ENCODE measurements at places on chromosomes 6 and 20.

- DNase-seq: no peak
Observed at GRCh38 chr20:15333170-15333569, 995.8 kb upstream of the FLRT3 start.

- no peak for DNase-seq
Observed at GRCh38 chr6:35170891-35171290, 29.8 kb upstream of the TCP11 start.

- DNase-seq: no peak
Observed at GRCh38 chr6:20402342-20403069, 827 bp downstream of the E2F3 start.

DNA sequence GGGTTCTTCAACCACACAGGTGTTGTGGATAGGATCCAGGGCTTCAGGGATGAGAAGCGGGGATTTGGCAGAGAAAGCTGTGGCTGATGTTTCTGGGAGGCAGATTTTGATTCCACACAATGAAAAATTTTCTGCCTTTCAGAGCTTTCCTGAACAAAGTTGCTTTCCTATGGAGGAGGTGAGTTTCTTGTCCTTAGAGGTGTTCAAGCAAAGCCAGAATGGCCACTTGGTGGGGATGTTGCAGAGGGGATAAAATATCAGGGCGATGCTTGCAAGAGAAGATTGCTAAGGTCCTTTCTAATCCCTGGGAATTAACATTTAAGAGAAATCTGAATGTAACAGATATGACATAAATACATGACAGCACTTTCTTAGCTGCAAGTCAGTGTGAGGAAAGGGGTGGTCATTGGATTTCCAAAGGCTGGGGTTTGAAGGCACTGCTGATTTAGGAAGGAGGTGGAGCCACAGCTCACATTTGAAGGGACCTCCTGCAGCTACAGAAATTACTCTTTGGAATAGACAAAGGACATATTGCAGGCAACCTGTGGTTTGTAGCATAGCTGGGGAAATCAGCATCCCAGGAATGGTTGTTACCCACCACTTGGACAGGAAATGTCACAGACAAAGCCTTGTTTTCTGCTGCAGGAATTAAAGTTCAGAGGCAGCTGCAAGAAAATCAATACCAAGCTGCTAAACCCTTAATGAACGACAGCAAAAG lies 271.1 kb upstream of the CHD6 start:
- no peak for DNase-seq

DNA sequence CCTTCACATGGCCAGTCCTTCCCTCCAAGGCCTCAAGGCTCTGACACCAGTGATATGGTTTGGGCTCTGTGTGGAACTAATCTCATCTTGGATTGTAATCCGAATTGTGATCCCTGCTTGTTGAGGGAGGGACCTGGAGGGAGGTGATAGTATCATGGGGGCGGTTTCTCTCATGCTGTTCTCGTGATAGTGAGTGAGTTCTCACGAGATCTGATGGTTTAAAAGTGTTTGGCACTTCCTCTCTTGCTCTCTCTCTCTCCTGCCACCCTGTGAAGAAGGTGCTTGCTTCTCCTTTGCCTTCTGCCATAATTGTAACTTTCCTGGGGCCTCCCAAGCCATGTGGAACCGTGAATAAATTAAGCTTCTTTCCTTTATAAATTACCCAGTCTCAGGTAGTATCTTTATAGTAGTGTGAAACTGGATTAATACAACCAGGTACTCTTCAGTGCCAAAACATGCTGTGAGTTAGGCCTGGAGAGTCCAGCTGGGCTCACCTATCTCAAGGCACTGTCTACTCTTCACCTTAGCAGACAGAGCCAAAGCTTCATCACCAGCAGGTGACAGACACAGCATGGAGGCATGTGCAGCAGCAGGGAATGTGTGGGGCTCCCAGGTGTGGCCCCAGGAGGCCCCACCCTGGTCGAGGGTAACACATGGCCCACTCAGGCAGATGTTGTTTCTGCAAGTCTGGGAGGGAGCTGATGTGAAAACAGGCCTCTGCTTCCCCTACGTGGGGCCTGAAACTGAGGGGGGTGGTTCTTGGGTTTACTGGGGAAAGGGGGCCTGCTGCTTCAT lies 97.5 kb upstream of the CDYL start:
- DNase-seq: no peak

GRCh38 chr6:97427648-97428047 lies 144.6 kb upstream of the MMS22L start:
- no peak for DNase-seq

DNA sequence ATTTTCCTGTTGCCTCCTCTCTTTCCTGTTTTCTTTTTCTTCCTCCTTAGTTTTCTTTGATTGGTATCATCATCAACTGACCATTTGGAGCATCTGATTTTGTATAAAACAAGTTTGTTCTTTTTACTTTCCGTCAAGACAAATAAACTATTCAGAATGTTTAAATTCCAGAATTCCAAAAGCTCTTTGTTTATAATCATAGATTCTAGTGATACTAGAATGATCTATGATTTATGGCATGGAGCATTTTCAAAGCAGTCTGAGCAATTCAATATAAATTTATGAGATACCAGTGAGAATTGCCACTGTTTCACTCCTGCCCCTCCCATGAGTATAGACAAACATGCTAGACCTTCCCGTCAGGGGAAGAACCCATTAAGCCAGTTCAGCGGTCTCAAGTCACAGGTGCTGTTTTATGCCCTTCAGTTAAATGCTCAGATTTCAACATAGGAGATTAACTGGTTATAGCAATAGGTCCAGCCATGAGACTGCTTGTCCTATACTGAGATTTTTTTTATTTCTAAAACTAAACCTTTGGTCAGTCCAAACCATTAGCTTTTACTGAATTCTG lies 60.7 kb downstream of the GRIK2 start:
- no peak for DNase-seq

GRCh38 chr20:38321959-38322598 lies 18.1 kb downstream of the BPI start:
- DNase-seq: peak; percentile 33

- DNase-seq: no peak
Observed at GRCh38 chr6:26272171-26272637, 92.8 kb upstream of the BTN3A2 start.

DNA sequence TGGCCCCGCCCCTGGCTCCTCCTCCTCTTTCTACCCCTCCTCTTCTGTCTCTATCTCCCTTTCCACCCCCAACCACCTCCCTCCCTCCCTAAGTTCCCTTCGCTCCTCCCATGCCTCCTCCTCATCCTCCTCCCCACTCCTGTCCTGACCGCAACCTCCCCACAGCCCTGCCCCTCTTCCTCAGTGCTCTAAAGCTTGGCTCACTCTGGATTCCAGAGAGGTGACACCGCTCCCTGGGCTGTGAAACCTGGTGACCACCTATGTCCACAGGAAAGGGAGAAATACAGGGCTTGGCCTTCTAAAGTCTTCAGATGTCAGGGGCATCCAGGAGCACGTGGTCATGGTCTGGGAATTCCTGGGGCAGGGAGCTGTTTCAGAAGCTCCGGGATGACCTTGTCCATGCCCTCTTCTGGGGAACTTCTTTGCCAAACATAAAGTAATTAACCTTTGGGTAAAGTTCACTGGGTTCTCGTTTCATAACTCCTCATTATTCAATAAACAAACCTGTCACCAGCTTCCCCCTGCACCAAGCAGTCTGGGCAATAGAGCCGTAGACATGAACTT lies 345 bp upstream of the CST5 start:
- no peak for DNase-seq

- DNase-seq: no peak
Observed at GRCh38 chr6:69980624-69981023, 114.3 kb downstream of the COL19A1 start.

- no peak for DNase-seq
Observed at GRCh38 chr20:5848711-5849505, 98.7 kb downstream of the SHLD1 start.

GRCh38 chr6:47160702-47161101 lies 118.6 kb upstream of the ADGRF1 start:
- DNase-seq: no peak

DNA sequence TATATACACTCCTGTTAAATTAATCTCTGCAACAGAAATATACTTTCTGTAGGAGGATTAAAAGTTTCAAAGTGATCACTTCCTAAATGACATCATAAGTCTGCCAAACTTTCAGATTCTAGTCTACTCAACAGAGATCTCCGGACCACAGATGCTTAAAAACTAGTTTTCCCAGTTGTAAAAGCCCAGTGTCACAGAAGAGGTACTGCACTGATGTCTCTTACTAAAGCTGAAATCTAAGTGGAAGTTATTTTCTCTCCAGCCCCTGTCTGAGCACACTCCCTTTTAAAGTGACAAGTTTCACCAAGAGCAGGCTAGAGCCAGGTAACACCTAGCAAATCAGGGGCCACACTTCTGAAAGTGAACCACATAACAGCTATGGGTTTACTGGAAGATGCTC lies 71.6 kb upstream of the DST start:
- DNase-seq: no peak

DNA sequence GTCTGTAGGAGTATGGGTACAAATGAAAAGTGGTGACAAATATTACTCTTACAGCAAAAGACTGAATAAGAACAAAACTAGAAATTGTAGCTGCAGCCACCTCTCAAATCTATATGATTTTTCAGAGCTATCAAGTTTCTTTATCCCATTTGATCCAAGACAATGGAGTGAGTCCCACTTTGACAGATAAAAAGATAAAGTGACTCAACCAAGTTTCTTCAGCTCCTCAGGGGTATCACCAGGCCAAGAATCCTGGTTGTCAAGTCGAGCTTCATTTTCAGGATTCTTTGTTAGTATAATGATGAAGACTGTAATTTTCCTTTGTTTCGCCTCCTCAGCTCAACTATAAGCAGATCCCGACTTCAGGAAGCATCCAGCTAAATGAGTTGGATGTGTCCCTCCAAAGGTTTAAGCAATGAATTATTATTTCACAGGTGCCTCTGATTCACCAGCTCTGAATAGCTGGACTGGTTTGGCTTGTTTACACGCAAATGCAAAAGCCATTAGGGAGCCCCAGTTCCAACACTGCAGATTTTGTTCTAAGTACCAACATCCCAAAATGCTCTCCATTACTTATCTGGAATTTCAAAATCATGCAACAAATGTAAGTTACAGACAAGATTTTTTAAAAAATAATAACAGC lies 238.9 kb downstream of the MAFB start:
- DNase-seq: no peak

DNA sequence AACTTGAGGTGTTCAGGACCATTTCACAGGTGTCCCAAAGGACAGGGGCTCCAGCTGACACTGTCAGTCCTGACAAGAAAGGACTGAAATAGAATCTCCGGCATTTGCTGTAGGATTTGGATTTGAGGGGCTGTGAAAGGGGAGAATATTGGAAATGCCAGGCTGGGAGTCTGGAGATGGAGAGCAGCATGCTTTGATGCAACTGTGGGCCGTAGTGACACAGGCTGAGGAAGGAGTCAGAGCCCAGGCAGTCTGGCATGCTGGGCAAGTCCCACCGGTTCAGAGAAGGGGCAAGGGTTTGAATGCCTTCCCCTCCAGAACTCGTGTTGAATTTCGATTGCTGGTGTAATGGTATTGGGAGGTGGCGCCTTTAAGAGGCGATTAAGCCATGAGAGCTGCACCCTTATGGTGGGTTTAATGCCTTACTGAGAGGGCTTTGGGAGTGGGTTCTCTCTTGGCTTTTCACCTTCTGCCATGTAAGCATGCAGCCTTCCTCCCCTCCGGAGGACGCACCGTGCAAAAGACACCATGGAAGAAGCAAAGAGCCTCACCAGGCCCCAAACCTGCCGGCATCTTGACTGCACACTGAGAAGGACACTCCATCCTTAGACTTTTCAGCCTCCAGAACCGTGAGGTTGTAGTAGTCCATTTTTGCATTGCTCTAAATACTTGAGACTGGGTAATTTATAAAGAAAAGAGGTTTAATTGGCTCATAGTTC lies 9.4 kb upstream of the PYGB start:
- DNase-seq: no peak

- no peak for DNase-seq
Observed at GRCh38 chr6:140980265-140980887, 1152.3 kb upstream of the GJE1 start.

- no peak for DNase-seq
Observed at GRCh38 chr6:12288211-12288618, 1.9 kb upstream of the EDN1 start.

- DNase-seq: no peak
Observed at GRCh38 chr6:14277405-14277930, 159.9 kb downstream of the CD83 start.

- peak; percentile 88 for DNase-seq
Observed at GRCh38 chr6:160972111-160972510, 19.5 kb upstream of the MAP3K4 start.

GRCh38 chr20:15205028-15205427 lies 867.6 kb upstream of the FLRT3 start:
- no peak for DNase-seq

GRCh38 chr6:135655055-135655454 lies 157.5 kb upstream of the AHI1 start:
- no peak for DNase-seq

DNA sequence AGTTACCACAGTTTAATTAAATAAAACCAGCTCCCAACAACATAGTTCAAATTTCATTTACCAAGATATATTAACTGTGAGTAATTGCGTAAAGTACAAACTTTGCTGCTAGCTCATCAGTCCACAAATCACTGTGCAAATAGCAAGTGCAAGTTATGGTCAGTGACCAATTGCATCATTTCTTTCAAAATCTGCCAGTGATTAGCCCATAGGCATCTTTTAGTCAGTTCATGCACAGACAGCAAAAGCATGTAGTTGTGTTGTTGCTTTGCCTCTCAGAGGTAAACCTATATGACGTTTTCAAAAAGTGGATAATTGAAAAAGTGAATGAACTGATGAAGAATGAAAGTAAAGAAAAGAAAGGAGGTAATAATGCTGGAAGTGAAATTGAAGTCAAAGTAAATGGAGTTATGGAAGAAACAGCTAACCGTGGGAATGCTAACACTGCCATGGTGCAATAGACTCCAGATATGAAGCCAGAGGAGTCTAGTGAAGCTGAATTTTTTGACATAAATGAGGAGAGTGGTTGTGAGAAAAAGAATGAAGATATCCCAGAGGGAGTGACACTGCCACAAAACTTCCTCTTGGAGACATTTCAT lies 36.5 kb downstream of the ENPP1 start:
- DNase-seq: no peak

DNA sequence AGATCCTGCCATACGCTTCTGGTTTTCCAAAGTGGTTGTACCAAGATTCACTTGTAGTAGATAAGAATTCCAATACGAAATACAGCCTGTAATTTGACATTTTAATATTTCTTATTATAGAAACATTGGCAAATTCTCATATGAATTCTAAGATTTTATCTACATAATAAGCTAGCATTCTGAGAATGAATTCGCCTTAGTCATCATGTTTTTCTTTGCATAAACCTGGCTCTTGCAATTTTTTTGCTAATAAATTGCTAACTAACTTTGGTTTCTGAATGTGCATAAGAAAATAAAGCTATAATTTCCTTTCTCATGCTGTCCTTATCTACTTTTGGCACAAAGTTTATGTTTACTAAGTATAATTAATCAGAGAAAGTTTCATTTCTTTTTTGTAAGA lies 673.0 kb downstream of the PTPRT start:
- no peak for DNase-seq

- no peak for DNase-seq
Observed at GRCh38 chr20:9281803-9282202, 212.9 kb downstream of the PLCB4 start.

DNA sequence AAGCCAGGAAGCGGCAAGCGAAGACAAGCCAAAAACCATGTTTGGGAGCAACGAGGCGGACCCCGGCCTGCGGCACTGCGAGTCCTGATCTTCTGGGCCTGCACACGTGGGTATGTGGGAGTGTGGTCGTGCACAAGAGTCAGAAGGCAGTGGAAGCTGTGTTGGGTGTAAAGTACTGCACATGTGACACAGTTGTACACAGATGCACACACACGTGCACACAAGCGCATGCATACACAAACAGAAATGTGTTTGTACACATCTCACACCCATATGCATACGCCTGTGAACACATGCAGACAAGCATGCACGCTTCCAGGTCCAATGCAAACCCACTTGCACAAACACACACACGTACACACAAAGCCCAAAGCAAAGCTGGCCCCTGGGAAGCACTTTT lies 52.6 kb upstream of the SLCO4A1 start:
- no peak for DNase-seq
